Activated naive CD4-positive, alpha-beta T cell treated with anti-CD3 and anti-CD28 coated beads, Interleukin-2, amount 50 U/mL, for 72 hours (primary cell): ENCODE measurements at places on chromosomes 3 and 15.

- DNase-seq: no peak
Observed at GRCh38 chr3:170436697-170437096, 18.0 kb downstream of the CLDN11 start.

GRCh38 chr15:23532024-23532423 is 33.5 kb upstream of the MKRN3 start:
- DNase-seq: no peak

DNA sequence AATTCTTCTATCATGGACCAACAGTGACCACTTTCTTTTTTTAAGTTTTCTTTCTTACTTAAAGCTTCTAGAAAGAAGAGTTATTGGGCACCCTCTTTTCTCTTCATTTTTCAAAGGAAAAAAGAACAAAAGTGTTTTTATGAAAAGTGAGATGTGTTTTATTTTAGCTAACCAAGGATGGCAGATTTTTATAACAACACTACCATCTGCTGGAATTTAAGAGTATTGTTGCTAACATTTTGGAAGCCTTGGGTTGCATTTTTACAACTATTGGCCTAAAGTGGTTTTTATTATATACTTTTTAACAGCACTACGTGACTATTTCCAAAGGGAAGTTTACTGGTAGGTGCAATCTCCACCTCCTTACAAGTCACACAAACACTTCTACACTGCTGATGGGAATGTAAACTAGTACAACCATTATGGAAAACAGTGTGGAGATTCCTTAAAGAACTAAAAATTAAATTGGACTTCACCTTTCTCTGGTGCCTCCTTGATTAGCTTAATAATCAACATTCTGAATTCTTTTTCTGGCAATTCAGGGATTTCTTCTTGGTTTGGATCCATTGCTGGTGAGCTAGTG is 237.7 kb upstream of the AGTR1 start:
- no peak for DNase-seq

- DNase-seq: no peak
Observed at GRCh38 chr3:54755756-54756155, 172.1 kb downstream of the LRTM1 start.

DNA sequence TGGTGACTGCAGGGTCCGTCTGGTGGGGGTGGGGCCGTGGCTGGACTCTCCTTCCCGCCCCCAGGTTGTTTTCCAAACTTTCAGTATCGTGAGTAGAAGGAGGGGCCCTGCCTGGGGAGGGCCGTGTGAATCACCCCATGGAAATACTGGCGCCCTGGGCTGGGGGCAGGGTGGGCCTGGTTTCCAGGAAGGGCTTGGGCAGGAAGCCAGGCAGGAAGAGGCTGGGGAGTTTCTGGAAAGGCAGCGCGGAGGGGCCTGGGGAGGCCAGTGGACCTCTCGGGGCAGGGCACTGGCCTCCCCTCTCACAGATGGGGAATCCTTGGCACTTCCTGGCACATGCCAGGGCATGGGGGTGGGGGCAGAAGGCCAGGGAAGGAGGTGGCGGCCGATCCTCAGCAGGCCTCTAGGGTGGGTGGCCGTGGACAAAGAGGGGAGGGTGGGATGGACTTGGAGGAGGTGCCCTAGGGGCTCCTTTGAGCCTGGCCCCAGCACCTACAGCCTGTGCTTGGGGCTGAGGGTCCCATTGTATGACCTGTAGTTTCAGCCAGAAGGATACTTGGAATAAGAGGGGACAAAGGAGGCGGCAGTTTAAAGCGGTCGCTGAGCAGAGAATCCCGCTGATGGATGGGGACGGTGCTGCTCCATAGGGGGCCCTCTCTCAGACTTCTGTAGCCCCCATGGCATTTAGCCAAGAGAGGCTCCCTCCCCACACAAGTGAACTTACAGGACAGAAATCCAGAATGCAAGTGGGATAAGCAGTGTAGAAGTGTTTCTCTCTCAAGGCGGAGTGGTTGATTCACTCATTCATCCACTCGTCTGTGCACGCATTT is 56.5 kb upstream of the GATA2 start:
- no peak for DNase-seq

DNA sequence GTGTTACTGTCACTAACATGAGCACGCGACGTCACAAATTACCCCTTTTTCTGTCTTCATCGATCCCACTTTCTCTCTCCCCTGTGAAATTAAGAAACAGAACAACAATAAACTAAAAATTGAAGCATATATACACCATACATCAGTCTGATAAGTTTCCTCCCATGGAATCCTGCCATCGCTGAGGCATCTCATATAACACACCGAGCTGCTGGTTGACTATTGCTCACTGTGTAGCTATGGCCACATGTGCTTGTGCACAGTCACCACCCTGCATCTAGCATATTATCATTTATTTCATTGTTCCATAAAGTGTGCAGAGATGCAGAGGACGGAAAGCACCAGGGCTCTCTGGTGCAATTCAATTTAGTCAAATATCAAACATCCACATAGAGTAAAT is 777.9 kb upstream of the ARRDC4 start:
- no peak for DNase-seq

GRCh38 chr3:10949197-10949596 is 43.4 kb upstream of the SLC6A1 start:
- DNase-seq: no peak

DNA sequence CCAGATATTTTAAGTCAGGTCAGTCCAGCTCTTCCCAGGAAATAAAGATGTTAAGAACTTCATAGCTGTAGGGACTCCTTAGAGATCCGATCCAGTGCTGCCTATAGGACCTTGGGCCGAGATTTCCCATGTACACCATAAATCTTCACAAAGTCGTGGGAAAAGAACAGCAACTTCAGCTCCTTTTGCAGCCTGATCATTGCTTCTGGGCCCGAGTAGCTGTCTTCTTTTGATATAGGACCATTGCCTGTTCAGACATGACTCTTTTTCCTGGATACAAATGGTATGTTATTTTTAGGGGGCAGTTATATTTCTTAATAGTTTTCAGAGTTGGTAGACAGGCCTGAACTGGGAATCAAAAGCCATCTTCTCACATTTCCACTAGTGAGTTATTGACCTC is 20.5 kb downstream of the IL1RAP start:
- no peak for DNase-seq

- DNase-seq: no peak
Observed at GRCh38 chr3:103308921-103309320, 874.1 kb downstream of the ZPLD1 start.

- DNase-seq: peak; percentile 31
Observed at GRCh38 chr15:63970621-63971426, 75.5 kb downstream of the DAPK2 start.

- DNase-seq: no peak
Observed at GRCh38 chr3:66075281-66075680, 36.6 kb upstream of the MAGI1 start.
